ENCODE measurements at places on chromosomes 16 and 17.

DNA sequence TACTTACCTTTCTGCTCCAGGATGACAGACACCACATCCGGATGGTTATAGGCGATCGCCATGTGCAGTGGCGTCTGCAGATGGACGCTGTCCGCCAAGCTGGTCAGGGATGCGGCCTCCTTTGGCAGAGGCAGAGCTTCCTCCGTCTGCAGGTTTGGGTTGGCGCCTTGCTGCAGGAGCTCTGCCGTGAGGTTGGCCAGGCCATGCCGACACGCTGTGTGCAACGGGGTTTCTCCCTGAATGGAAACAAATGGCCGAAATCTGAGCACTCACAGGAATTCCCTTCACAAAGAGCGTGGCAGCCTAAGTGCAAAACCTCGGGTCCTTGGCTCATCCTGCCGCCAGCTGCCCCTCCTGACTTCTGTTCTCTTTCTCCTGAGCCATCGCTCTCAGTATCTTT lies 41.8 kb downstream of the CYB5D2 start:
- no peak for DNase-seq

DNA sequence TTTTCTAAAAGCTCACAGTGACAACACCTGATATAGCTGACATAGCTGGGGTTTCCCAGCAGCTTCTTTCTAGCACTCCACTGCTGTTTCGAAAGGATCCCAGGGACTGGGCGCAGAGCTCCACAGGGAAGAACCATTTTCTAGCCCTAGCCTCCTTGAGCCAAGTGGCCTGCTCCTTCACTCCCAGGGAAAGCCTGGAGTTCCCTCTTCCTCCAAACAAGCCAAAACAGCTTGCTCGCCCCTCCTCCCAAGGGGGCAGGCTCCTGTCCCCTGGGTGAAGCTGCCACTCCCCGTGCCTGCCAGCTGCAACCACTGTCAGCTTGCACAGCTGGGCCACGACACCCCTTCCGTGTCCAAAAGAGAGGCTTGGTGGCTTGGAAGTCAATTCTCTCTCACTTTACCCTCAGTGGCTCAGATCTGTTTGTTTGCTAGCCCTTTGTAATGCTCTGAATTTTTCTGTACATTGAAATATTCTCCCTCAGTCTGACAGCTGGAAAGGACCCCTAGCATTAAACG lies 59.8 kb downstream of the CYTH1 start:
- DNase-seq, result no peak

GRCh38 chr17:16083223-16083622 lies 83.6 kb downstream of the TTC19 start:
- no peak for DNase-seq

GRCh38 chr16:50531359-50531758 lies 16.8 kb upstream of the NKD1 start:
- no peak for DNase-seq

DNA sequence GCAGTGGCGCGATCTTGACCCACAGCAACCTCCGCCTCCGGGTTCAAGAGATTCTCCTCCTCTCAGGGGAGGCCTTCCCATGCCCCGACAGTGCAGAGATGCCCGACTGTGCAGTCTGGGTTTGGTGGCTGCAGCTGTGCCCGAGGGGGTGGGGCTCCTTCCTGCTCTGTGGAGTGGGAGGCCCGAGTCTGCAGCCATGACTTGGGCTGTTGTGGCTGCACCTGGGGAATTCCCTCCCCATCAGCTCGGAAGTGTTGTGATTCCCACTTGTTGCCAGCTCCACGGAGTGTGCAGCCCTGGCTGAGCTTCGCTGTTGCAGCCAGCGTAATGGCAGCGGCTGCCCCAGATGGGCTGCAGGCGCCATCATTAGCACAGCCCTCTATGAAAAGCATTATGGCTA lies 66.4 kb upstream of the SMIM36 start:
- no peak for DNase-seq

All from AML-193 (cell line).